Activated CD4-positive, alpha-beta memory T cell treated with anti-CD3 and anti-CD28 coated beads for 36 hours (primary cell): ENCODE measurements at places on chromosomes 6 and 20.
A peak's percentile ranks its signal among the peaks of the same experiment; 100 is the strongest.

DNA sequence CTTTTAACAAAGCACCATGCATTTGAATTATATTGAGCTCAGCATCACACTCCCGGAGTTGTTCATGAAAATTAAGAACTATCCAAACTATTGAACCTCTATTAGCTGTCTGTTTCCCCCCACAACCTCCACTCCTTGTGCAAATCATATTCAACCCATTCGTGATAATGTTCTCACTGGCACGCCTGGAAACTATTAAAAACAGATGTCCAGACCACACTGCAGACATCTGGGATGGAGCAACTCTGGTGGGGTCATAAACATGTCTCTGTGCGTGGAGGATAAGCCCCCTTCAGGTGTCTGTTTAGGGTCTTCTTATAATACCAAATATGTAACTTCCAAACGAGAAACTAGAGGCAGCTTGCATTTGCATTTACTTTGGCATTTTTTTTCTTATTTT is 193.7 kb downstream of the TFAP2A start:
- DNase-seq, result no peak

DNA sequence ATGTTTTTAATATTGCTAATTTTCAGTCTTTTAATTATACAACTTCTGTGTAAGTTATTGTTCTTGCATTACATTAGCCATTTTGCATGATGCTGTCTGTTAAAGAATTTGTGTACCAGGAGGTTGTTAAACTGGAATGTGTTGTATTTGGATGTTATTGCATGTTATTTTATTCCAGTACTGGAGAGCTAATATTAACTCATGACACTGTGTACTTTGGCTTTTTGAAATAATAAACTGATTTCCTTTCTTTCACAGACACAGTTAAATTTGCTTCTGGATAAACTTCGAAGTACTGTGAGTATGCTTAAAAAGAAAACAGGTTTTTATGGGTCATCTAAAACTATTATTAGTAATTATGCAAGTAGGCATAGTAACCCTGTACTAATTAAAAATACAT is 121.3 kb downstream of the MYO6 start:
- no peak for DNase-seq

DNA sequence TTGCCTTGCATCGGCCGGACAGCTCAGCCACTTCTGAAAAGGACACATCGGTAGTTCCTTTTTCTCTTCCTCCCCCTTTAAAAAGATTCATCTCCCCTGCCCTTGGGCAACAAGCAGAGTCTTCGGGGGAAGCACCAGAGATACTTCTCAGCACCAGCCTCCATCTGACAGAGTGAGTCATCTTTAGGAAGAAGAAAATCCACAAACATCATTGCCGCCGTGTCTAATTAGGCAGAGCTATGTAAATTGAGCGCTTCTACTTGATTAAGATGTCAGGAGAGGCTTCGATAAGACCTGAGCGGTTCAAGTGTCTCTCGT is 186.4 kb downstream of the TAF4 start:
- DNase-seq, result no peak

- no peak for DNase-seq
These were observed 2.9 kb upstream of the FNDC11 start for GRCh38 chr20:63551068-63551467.

DNA sequence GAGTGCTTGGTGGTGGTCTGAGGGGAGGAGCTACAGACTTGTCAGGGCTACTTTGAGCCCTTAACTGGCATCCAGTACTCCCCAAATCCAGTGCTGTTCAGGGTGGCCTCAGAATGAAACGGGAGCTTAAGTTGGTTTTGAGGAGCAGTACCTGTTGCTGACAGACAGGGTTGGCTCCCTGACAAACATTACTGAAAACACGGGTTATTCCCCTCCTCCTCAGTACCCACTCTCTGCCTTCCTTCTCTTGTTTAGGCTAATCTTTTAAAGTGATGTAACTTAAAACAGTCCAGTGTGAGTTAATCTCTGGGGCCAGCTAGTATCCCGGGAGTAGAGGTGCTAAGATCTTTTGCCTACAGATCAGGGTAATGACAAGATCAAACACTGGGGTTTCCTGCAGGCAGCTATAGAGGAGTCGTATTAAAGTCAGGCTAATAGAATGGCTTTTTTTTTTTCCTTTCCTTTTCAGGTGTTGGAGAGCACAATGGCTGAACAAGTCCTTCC is 3.7 kb downstream of the TNFAIP3 start:
- DNase-seq, result peak; percentile 82

DNA sequence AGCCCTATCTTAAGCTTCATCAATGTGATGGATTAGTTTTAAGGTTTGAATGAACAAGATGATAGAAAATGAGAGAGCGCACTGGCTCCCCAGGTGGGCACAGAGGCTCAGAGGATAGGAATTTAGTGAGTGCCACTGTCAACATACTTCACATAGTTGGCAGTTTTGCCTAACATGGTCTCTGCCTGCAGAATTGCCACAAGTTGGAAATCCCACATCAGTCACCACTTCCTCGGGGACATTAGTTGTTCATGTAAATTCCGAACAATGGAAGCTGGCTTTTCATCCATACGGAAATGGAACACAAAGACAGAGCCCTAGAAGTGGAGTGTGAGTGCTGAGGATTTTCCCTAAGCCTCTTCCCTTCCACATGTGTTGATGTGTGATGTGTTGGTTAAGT is 123.9 kb upstream of the PHACTR1 start:
- no peak for DNase-seq

DNA sequence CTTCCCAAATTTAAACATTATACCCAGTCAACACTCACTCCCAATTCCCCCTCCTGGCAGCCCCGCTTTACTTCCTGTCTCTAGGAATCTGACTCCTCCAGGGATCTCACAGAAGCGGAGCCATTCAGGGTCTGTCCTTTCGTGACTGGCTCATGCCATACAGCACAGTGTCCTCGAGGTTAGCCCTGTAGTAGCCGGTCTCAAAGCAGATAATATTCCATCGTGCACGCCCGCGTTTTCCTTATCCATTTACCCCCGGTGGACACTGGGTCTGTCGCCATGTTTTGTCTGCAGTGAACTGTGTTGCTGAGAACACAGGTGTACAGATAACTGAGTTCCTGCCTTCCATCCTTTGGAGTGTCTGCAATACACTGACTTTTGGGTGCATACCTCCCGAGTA is 95.3 kb downstream of the TTLL2 start:
- no peak for DNase-seq

DNA sequence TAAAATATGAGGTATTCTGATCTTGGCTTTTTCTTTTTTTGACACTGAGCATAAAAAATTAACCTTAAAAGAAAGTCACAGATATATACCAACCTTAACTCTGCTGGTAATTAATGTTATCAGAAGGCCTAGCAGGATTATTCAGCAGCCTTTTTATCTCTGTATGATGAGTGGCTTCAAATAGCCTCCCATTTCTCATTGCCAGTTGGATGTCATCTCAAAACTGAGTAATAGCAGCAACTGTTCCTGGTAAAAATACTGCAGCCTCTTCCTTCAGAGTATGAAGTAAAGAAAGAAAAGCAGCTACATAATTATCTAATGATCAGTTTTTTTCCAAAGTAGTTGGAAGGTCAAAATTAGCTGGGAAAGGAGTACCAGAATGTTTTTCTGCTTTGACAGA is 24.9 kb upstream of the HDGFL1 start:
- no peak for DNase-seq

GRCh38 chr6:149750136-149750609 is 632 bp downstream of the PCMT1 start:
- DNase-seq, result peak; percentile 75

GRCh38 chr20:62219992-62220665 is at the start of gene HRH3:
TSS of gene HRH3 (minus strand) at chr20:62220278. CDS start at chr20:62219970, 308 bp downstream.
- DNase-seq, result peak; percentile 38

- DNase-seq, result no peak
These were observed 272.9 kb upstream of the SUPT3H start for GRCh38 chr6:45650524-45651135.
